ENCODE measurements at places on chromosomes 6 and 20. TPM values are rescaled to one million over a fixed set of nuclear protein-coding genes. Genes with fewer than 3 reads are reported as not detected.

DNA sequence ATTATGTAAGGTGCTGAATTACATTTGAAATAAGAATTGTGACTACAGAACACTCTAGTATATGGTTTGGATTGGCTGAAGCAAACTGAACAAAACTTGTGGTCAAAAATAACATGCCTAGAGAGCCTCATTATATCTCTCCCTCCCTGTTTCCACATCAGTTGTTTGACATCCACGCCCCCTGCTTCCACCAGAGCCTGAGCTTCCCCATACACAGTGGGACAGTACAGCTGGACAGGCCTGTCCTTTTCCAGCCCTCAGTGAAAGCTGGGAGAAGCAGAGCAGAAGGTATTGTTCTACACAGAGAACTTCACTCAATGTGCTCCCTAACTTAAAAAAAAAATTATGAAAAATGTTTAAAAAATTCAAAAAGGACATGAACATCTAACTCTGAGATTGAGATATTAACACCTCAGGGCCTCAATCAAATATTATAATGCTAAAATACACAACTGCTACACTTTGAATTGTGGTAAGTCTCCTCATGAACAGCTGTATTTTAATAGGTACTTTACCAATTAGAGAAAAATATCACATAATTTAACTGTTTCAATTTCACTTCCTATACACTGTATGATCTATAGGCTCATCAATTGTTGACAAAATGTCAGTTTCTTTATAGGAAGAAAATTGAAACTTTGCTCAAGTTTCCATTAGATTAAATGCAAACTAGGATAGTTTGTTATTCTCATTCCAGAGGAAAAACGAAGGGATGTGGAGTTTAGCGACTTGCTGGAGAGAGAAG lies 44.9 kb upstream of the SCML4 start:
- no peak for DNase-seq

GRCh38 chr6:30171677-30172471 lies 8.5 kb downstream of the TRIM15 start:
- peak; percentile 39 for DNase-seq

DNA sequence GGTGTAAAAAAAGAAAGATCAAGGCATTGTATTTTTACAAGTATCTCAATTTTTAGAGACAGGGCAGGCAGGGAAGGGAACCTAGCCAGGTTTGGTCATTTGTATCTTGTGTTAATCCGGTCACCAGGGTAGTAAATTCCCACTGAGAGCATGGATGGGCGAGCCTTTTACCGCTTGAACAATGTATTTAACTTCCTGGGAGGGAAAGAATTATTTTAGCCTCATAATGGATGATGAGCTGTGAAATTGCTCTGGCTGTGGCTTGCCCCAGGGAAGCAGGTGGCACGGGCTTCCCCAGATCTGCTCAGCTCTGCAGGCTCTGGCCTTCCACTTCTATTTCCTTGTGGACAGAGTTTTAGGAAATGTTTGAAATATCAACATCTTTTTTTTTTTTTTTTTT lies 72.9 kb downstream of the TOX2 start:
- peak; percentile 33 for DNase-seq

DNA sequence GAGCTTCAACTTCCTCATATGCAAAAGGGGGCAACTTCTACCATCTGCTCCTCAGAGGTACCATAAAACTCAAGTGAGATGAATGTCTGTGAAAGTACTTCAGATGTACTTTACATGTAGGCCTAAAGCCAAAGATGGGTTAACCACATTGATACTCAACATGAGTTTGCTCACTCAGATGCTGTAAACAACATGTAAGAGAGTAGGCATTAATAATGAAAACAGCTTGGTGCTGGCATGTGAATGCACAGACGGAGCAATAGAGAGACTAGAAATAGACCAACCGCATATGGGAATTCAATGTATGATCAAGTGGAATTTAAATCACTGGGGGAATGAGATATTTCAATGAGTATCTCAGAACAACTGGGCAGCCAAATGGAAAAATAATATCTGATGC lies 143.8 kb upstream of the CDYL start:
- no peak for DNase-seq

DNA sequence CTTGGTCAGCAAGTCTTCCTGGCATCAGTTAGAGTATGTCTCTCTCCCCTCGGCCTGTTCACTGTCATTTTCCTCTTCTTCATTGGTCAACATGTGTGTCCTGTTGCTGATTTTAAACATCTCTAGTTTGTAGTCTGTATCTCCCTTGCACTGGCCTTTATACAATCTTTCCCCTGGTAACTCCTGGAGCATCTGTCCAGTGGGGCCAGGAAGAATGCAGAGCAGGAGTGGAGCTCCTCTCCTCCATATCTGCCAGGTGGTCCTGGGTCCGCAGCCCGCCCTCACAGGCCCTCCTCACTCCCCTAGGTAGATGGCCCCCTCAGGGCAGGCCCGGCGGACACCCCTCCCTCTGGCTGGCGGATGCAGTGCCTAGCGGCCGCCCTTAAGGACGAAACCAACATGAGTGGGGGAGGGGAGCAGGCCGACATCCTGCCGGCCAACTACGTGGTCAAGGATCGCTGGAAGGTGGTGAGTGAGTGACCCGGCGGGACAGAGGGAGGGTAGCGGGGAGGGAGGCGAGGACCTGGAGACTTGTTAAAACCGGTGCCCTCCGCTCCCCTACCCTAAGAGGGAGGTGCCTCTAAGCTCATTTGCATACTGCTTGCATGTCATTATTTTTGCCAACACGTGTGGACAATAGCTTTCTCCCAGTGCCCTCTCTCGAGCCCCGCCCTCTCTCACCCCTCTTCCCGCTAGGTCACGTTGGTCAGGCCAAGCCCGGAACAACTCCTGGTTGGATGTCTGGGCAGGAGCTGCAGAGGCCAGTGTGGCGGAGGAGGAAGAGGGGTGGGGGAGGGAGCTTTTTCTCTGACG lies 3.2 kb downstream of the TTBK1 start:
- DNase-seq = peak; percentile 65

GRCh38 chr6:13764996-13765395 lies 49.4 kb downstream of the MCUR1 start:
- DNase-seq = no peak

DNA sequence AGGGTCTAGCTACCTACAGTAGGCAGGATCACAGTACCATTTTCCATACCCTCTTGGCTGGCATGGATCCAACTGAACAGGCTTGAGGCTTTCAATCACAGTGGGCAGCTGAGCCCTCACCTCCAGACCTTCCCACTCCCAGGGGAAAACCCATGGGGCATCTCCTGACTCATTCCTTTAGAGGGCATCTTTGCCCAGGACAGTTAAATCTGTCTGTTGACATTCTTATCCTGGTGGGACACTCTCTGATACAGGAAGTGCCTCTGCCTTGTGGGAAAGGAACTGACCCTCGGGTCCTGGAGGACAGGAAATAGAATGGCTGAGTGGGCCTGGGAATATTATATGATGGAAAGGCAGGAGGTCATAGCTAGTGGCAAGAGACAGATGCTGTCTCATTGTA lies 10.2 kb upstream of the EPB41L1 start:
- no peak for DNase-seq

DNA sequence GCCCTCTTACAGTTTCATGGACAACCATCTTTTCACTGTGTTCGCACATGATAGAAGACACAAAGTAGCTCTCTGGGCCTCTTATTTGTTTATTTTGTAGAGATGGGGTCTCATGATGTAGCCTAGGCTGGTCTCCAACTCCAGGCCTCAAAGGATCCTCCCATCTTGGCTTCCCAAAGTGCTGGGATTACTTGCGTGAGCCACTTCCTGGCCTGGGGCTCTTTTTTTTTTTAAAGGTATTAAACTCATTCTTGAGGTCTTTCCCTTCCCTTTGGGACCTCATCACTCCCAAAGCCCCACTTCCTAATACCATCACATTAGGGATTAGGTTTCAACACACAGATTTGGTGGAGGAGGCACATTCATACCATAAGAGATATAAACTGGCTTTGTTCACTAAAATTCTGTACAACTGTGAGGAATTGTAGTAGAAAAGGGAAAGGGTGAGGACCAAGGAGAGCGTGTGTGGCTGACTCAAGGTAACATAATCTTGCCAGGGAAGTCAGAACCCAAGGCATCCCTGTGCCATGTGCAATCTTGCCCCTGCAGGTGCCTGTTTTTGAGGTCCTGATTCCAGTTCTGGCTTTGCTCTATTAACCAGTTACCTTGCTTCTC lies 45.5 kb downstream of the EIF2S2 start:
- peak; percentile 49 for DNase-seq

DNA sequence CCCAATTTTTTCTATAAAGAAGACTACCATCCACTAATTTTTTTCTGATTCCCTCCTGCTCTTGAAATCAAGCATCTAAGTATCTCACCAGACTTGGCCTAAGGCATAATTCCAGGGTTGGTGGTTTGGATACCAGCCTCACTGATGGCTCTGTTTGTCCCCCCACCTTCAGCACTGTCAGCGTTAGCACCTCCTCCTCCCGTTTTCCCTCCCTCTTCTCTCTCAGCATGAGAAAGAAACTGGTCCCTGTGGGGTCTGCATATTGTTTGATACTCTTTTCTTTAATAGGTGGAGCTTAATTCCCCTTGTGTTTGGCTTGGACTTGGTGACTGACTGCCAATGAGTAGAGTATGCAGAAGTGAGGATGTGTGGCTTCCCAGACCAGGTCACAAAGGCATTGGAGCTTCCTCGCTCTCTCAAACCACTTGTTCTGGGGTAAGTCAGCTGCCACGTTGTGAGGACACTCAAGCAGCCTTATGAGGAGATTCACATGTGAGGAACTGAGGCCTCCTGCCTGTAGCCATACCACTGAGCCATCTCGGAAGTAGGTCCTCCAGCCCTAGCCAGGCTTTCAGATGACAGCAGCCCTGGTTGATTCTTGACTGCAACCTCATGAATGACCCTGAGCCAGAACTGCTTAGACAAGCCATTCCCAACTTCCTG lies 65.2 kb downstream of the RIOK1 start:
- no peak for DNase-seq

GRCh38 chr20:16538779-16539178 lies 34.5 kb downstream of the KIF16B start:
- no peak for DNase-seq

DNA sequence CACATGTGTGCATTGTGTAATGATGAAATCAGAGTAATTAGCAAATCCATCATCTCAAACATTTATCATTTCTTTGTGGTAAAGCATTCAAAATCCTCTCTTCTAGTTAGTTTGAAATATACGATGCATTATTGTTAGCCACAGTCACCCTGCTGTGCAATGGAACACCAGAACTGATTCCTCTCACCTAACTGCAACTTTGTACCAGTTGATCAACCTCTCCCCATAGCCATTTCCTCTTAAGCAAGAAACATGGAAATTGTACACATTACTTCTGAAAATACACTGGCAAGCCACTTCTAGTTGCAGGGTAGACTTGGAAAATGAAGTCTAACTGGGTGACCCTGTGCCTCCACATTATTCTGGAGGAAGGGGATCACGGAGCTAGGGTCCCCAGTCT lies 58.1 kb upstream of the ESR1 start:
- DNase-seq = no peak

DNA sequence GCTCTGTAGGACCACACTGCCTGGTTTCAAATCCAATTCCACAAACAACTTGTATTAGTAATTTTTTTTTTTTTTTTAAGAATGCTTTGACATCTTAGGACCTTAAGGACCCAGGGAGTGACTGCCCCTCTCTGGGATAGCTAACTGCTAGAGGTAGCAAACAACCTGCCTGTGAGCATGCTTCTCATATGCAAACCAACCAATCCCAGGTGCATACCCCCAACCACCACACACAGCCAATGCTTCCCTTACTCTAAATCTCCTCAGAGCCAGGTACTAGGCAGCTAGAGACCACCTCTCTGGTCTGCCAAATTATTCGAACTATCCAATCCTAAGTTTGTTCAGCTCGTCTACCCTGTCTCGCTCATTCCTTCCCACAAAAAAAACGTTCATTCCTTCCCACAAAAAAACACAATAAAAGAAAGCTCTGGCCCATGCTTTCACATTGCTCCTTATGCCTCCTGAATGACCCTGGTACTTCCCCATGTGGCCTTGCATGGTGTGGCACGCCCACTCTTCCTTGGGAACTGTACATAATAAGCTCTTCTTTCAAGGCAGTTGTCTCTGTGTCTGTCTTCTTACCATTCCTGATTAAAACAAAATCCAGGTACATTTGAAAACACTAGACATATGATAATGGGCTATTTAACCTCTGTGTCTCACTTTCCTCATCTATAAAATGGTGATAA lies 6.4 kb downstream of the SERAC1 start:
- no peak for DNase-seq

- DNase-seq = no peak
Observed at GRCh38 chr20:48414786-48415185, 413.0 kb downstream of the PREX1 start.

DNA sequence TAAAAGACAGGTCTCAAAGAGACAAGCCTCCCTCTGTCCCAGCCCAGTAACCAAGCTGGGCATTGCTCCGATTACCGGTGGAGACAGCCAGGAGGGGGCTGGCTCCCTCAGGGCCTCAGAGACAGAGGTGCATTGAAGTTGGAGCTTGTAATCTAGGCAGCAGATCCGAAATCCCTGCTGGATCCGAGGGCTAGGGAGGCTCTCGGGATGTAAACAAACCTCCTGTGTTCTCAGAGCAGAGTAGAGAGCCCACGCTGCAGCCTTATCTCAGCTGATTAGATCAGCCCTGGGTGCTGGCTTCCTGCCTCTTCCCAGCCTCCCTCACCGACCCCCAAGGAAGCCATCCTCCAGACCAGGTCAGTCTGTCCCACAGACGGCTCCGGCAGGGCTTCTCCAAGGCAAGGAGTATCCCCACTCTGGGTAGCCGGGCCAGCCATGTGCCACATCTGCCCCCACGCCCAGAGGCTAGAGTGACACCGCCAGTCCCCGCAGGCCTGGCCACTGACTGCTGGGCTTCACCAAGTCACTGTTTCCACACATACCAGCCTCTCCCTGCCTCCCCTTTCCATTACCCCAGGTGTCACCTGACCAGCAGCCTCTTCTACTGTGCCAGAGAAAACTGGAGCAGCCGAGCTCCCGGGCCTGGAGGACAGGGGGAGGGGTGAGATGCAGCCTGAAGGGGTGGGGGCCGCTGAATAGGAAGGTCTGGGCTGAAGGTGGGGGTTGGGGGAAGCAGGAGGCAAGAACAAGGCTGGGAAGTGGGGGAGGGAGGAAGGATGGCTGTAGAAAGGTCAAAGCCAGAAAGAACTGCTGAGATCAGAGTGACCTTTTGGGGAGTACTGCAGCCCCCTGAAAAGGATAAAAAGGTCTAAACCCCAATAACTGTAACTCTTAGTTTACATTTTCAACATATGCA lies 6.0 kb downstream of the SDC4 start:
- peak; percentile 50 for DNase-seq

DNA sequence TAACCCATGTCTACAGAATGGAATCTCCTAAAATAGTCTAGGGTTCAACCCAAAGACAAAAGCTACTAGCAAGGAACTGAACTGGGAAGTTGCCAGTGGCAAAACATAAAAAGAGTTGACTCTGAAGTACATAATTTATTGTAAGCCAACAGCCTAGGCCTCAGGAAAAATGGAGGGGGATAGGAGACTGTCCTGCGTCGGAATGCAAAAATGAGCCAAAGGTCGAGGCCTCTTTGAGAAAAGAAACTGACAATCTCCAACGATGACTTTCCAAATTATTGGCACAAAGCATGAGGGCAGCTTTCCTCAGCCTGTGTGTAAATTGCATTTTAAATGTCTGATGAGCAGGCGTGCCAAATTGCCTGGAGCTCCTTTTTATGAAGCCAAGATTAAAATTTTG lies 2.1 kb downstream of the COL12A1 start:
- DNase-seq = no peak

The PBOV1 gene
- not detected for total RNA-seq

The RAB22A gene
- total RNA-seq = 13.8 TPM

The TCP11 gene
- 0.06 TPM for total RNA-seq

The HLA-DRA gene
- 0.46 TPM for total RNA-seq

The KCNS1 gene
- total RNA-seq = not detected

The ARFGEF2 gene
- total RNA-seq = 22.6 TPM

The LATS1 gene
- total RNA-seq = 15.0 TPM

The SRSF12 gene
- total RNA-seq = 0.51 TPM

The TINAG gene
- total RNA-seq = not detected

The C20orf204 gene
- total RNA-seq = 1.1 TPM

The NFATC2 gene
- 0.18 TPM for total RNA-seq

Measured in Daoy (cell line).